ENCODE measurements at places on chromosomes 4 and X.

- DNase-seq, result peak; percentile 25
Observed at GRCh38 chrX:70262952-70263567, 3.1 kb upstream of the P2RY4 start.

GRCh38 chr4:121688701-121689100 lies 8.1 kb downstream of the ANXA5 start:
- no peak for DNase-seq

GRCh38 chr4:188904617-188905016 lies 765.4 kb downstream of the TRIML1 start:
- no peak for DNase-seq

GRCh38 chrX:152646961-152647360 lies 9.3 kb downstream of the GABRQ start:
- DNase-seq, result no peak

DNA sequence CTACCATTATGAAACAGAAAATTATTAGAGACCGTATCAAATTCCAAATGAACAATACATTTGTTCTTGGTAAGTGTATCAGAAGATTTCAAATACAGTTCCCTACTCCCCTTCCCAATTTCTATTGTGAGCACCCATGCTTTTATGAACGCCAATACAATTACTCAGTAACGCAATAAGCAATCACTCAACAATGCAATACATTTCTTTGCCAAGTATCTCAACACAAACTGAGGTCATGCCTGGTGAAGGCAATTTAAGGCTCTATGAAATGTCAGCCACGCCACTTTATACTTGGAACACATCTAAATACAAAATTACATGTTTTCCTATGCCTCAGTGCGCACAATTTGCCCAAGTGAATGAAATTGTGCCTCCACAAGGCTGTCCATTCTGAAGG lies 712 bp downstream of the PNPLA4 start:
- no peak for DNase-seq

DNA sequence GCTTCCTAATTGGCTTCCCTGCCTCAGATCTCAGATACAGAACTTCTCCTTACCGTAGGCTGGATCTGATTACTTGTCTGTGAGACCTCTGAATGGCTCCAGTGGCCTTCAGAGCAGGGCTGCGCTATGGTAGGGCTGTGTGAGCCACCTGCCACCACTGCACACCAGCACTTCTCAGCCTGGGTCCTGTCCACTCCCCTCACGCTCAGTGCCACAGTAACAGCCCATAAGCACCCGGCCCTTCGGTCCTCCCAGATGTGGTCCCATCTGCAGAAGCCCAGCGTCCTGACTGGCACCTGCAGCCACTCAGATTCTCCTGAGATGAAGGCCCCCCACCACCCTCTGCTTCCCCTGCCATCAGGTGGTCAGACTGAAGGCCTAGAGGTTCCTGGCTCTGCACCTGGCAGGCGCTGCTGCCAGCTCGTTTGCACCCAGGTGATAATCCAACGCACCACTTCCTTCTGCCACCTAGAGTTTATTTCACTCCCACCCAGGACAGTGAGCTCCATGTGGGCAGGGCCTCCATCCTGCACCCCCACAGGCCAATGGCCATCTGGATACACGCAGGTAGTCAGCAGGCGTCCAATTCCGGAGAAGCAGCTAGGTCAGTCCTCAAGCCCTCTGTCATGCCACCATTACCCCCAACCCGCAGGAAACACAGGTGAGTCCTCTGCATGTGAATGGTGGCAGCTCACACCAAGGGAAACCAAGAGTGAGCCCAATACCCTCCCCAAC lies 5.4 kb downstream of the WDR1 start:
- no peak for DNase-seq

Measured in Caki2 (cell line).